H9 (cell line): ENCODE measurements at places on chromosomes 6 and 20. TPM values are rescaled to one million over a fixed set of nuclear protein-coding genes. Genes with fewer than 3 reads are reported as not detected.
A peak's percentile ranks its signal among the peaks of the same experiment; 100 is the strongest.

DNA sequence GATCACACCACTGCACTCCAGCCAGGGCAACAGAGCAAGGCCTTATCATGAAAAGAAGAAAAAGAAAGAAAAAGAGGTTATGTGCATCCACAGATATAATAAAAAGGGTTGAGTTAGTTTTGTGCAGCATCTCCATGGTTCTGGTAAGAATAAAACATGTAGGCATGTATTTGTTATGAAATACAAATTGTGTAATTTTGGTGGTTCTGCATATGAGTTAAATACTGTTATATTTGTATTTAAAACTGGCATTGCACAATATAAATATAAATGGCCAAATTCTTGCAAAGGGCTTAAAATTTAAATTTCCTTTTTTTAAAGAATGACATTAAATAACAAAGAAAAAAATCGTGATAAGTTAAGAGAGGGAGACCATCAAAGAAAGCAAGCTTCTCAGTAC is 159.1 kb upstream of the PREP start:
- peaks cover 8% of the 10 kb centered on the region; the same call in 1 of the 2 replicates for H3K36me3 ChIP-seq
- no peak for DNase-seq
- H3K27me3 ChIP-seq: no peaks in the 10 kb centered on the region; the same call in 1 of the 2 replicates
- no peaks in the 10 kb centered on the region; the same call in 1 of the 2 replicates for H3K4me1 ChIP-seq
- H3K27ac ChIP-seq: no peak overlapping the region

DNA sequence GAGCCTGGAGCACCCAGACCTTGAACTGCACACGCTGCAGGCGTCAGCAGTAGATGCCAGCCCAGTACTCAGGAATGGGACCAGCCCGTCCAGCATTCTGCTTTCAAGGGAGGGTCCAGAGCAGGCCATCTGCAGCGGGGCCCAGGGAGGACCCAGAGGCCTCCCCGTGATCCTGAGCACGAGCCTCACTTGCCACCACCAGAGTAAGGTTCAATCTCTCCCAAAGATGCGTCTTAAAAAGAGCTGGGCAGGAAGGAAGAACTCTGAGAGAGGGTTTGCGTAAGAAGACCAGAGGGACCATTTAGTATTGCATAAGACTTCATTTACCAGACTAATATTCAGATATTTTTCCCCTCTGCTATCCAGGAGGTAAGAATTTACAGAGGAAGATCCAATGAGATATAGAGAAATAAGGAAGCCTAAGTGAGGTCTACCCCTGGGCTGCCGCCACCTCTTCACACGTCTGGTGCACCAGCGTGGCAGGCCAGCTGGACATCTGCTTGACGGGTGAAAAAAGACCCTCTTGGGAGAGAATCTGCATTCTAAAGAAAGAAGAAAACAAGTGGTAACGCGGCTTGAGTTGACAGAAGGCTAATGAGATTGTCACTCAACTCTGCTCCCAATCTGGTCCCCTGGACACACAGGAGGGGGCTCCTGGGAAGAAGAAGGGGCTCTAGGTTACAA is 107.3 kb downstream of the PRND start:
- H3K4me3 ChIP-seq: no peak overlapping the region
- no peak overlapping the region for H3K27ac ChIP-seq
- no peaks in the 10 kb centered on the region for H3K36me3 ChIP-seq
- H3K27me3 ChIP-seq: no peaks in the 10 kb centered on the region
- H3K4me1 ChIP-seq: peaks cover 2% of the 10 kb centered on the region

DNA sequence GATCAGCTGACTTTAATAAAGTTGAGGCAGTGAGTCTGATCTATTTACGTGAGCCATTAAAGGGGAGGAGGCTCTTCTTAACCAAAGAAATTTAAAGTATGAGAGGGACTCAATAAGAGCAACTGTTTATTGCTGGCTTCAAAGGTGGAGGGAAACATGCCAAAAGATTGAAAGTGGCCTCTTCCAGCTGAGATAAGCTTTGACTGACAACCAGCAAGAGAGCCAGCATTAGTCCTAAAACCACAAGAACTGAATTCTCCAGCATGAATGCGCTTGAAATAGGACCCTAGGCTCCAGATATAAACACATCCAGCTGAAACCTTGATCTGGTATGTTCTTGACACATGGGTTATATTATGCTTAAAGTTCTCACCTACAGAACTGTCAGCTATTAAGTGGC is 123.1 kb upstream of the GJE1 start:
- H3K4me3 ChIP-seq: no peak overlapping the region
- H3K4me1 ChIP-seq: no peaks in the 10 kb centered on the region; the same call in 1 of the 2 replicates
- H3K36me3 ChIP-seq: peaks cover 3% of the 10 kb centered on the region; the same call in 1 of the 2 replicates
- H3K27ac ChIP-seq: no peak overlapping the region
- DNase-seq: no peak

DNA sequence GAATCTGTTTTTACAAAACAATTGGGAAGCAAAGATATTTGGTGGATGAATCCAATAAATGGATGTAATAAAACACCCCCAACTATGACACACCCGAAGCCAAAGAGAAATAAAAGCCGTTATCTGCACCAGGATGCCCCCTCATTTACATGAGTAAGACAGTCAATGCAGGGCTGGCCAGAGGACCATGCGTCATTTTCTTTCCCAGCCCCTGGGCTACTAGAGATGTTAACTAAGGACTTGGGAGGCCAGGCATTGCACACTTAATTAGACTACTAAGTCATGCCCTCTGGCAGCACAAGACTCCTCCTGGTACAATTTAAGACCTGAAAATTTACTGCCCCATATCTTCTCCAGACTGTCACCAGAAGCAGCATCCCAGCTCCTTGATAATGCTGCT is 3.2 kb downstream of the LEMD2 start:
- H3K27me3 ChIP-seq: no peaks in the 10 kb centered on the region
- H3K27ac ChIP-seq: no peak overlapping the region
- peaks cover 16% of the 10 kb centered on the region; the same call in 2 of the 3 replicates for H3K36me3 ChIP-seq
- peak overlapping the region; percentile 43; the same call in 1 of the 3 replicates for H3K4me3 ChIP-seq
- no peak for DNase-seq

Gene PDYN
- 0.59 and 0.63 TPM in 2 replicates for total RNA-seq
